ENCODE measurements at places on chromosomes 16 and 17.

- no peak for DNase-seq
Observed at GRCh38 chr16:65388592-65388991, 266.7 kb upstream of the CDH11 start.

DNA sequence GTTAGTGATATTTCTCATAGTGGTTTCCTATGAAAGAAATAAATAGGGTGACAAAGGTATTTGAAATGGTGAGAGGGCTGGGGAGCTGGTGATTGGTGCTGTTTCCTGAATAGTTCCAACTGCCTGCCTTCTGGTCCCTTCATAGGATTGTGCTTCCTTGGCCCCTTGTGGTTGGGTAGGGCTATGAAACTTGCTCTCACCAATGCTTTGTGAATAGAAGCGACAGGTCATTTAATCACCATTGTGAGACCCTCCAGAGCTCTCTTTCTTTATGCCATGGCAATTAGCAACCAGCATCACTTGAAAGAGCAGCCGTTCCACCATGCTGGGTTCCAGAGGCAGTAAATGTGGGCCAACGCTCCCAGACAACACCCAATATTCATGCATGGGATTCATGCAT is 23.7 kb upstream of the WWOX start:
- DNase-seq = no peak

DNA sequence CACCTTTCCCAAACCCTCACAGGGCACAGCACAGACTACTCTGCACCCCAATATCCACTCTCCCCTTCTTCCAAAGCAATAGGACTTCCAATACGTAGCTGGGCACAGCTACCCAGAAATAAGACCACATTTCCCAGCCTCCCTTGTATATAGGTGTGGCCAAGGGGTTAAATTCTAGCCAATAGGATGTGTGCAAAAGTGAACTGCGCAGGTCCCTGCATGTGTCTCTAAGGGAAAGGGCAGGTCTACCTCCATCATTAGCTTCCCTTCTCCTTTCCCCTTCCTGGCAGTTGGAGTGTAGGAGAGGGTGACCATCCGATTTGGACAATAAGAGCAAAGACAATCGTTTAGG is 25.5 kb upstream of the SNN start:
- no peak for DNase-seq

GRCh38 chr16:2969545-2970521 is 685 bp downstream of the PAQR4 start:
- DNase-seq = peak; percentile 43

GRCh38 chr16:19488213-19488640 is 33.7 kb downstream of the GDE1 start:
- no peak for DNase-seq

- DNase-seq = no peak
Observed at GRCh38 chr17:80918731-80919130, 72.9 kb upstream of the CHMP6 start.

GRCh38 chr16:58339452-58339981 is 44.7 kb upstream of the PRSS54 start:
- DNase-seq = no peak
